T-helper 1 cell (primary cell): ENCODE measurements at places on chromosomes 3 and 15.

DNA sequence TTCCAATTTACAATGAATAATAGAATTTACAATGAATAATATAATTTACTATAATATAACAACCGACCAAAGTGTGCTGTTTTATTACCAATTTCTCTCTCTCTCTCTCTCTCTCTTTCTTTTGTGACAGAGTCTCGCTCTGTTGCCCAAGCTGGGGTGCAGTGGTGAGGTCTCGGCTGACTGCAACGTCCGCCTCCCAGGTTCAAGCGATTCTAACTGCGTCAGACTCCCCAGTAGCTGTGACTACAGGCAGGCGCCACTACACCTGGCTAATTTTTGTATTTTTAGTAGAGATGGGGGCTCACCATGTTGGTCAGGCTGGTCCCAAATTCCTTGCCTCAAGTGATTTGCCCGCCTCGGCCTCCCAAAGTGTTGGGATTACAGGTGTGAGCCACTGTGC lies 17.0 kb upstream of the CCNL1 start:
- DNase-seq = no peak

DNA sequence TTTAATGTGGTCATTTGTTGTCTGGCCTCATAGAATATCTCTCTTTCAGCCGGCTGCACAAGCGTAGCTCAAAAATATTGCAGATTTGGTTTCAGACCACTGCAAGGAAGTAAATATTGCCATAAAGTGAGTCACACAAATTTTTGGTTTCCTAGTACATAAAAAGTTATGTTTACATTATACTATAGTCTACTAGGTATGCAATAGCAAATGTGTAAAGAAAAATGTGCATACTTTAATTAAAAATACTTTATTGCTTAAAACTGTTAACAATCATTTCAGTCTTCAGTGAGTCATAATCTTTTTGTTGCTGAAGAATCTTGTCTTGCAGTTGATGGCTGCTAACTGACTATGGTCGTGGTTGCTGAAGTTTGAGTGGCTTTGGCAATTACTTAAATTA lies 425.1 kb upstream of the ROBO1 start:
- no peak for DNase-seq

- DNase-seq = no peak
These were observed 227.6 kb downstream of the MFSD1 start for GRCh38 chr3:159029306-159030026.

- DNase-seq = no peak
These were observed 27.7 kb upstream of the KBTBD12 start for GRCh38 chr3:127887321-127887720.

GRCh38 chr3:197001972-197002700 lies 27.5 kb downstream of the MELTF start:
- no peak for DNase-seq

DNA sequence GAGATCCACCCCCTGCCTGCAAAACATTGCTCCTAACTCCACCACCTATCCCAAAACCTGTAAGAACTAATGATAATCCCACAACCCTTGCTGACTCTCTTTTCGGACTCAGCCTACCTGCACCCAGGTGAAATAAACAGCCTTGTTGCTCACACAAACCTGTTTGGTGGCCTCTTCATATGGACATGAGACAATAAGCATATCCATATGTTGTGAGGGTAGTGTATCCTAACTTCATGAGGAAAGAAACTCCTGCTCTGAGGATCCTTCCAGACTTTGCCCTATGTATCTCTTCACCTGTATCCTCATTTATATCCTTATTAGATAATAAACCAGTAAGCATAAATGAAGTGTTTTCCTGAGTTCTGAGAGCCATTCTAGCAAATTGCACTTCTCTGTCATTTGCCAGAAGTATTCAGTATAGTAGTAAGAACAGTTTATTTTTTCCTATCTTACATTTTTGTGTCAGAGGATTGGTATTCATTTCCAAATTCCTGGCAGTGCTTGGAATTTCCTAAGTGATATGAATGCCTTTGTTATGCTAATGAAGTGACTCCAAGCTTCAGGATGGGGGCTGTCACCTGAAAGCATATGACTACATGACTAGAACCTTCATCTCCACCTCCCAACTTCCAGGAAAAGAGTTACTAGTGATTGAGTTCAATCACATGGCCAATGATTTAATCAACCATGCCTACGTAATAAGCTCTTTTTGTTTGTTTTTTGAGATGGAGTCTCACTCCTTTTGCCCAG lies 30.2 kb downstream of the TTBK2 start:
- DNase-seq = no peak

DNA sequence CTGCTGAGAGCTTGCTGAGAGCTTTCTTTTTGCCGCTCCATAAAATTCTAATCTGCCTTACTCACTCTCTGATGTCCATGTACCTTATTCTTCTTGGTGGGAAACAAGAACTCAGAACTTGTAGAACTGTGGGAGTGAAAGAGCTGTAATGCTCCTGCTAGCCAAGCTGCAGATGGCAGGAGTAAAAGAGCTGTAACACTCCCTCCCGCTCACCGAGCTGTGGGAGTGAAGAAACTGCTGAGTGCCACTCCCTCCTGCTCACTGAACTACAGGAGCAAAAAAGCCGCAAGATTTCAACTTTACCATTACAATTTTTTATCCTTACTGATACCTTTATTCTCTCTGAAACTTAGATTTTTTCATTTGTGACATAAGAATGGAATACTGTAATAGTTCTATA lies 199.1 kb downstream of the SI start:
- DNase-seq = no peak

DNA sequence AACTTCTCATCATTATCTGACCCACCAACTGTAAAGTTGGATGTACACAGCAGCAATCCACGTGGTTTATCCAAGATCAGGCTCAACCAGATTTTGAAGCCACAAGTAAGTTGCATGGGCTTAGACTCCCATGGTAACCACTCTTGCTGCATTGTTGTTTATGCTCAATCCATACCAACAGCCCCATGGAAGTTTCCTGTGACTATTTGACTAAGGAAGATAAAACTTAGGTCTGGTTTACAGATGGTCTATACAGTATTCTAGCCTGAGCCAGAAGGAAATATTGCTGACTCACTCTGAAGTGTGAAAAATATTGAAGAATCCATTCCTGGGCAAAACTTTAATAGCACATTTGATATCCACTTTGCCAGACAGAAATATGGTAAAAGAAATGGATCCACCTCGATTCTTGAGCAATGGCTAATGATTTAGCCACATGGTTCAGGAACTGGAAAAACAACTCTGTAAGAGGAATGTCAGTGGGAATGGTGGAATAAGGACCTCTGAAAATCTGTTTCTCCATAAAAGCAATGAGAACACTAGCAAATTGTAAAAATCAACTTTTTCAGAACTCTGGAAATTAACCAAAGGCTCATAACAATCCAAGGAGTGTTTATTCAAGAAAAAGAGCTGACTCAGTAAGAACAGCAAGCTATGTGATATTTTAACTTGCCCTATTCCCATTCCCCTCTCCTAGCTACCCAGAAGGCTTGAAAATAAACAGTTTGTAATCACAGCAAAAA lies 162.9 kb upstream of the STT3B start:
- DNase-seq = no peak

- DNase-seq = no peak
These were observed 11.9 kb downstream of the ARRDC4 start for GRCh38 chr15:97972366-97972765.

DNA sequence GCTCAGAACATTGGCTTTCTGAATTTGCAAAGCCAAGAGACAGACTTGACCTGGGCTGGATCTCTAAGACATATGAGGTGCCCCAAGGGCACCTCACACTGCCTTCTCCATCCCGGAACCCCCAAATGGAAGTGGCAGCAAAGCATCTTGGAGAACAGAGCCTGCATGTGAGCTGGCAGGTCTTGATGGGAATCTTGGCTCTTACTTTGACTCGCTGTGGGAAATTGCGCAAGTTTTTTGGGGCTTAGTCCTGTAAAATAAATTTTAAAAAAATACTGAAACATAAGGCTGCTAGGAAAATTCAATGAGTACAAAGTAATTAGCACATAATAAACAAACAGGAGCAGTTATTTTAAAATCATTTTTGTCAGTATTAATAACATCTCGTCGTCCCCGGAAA lies 13.7 kb upstream of the SEC22A start:
- no peak for DNase-seq

DNA sequence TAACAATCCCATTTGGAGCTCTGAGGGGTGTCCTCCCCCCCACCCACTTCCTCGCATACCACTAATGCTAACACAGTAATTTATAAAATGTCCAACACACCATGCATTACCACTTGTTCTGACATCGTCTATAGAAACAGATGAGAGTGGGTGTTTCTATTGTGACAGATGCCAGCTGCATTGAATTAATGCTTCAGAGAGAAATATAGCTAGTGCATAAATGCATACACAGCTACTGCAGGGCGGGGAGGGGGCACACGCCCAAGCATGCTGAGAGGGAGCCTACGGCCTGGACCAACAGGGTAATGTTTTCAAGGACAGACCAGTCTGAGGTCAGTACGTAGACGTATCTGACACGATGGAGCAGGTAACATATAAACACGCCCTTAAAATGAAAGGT lies 106.0 kb upstream of the FEZF2 start:
- DNase-seq = no peak

- DNase-seq = no peak
These were observed 51.6 kb upstream of the LCTL start for GRCh38 chr15:66617137-66618090.

DNA sequence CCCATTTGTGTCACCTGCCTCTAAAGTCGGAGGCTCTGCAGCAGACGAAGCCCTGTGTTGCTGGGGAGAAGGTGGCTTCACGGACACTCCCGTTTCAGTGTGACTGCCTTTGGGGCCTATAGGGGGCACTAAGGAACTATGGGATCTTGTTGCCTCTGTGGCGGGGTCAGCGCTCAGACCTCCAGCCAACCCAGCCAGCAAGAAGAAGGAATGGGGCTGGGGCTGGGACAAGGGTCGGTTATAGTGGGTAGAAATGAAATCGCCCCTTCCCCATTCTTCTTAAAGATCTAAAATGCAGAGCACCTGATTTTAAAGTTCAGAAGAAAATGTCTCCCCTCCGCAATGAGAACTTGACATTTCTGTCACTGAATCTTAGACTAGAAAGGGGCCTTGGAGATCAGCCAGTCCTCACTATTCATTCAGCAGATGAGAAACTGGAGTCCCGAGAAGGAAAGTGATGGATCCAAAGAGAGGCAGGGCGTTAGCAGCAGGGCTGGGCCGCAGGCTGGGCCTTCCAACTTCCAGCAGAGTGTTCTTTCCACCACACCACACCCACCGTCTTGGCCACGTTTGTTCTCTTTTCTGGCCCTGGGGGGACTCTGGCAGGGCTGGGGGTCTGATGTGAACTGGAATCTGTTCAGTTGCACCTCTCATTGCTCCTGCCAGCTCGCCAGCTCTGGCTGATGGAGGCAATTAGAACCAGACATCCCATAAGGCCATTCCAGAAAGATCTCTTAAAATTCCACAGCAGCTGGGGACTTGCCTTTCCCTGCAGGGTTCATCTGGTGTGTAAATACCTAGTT lies 195.4 kb downstream of the OPA1 start:
- no peak for DNase-seq
